ENCODE measurements at places on chromosomes 6 and 20.

DNA sequence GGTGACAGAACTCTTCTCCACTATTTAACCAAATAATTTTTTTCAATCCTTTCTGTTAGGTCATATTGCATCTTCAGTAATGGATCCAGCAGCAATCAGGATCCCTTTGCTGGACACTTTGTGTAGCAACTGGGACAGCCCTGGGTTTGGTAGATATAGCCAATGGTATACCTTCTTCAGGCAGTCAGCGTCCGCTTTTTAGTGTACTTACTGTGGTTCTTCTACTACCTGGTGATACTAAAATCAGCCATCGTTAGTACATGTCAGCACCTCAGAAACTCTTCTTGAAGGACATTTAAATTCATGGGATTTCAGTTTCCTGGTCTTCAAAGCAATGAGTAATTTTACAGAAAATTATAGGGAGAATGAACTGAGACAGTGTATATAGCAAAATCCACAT, 93.5 kb downstream of the ADGRG6 start:
- DNase-seq, result no peak

- DNase-seq, result peak; percentile 52
Observed at GRCh38 chr6:124869416-124869815, 92.8 kb upstream of the RNF217 start.

GRCh38 chr6:53264915-53265607, 83.7 kb downstream of the ELOVL5 start:
- no peak for DNase-seq

DNA sequence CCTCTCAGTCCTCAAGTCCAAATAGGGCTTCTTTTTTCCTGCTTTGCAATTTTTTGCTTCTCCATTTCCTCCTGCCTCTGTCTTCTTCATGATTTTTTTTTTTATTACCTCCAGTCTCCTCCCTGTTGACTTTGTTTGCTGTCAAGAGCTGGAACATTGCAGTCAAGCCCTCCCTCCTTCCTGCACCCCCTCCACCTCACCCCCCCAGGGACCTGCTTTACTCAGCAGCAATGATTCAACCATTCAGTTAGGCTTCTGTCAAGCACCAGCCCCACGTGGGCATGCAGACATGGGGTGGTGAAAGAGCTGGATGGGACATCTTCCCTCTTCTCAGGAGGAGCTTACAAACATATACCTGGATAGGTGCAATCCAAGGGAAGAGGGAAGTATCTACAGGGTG, 142.4 kb downstream of the LRFN2 start:
- DNase-seq, result no peak

GRCh38 chr20:41072915-41073314, 44.3 kb downstream of the TOP1 start:
- DNase-seq, result no peak

DNA sequence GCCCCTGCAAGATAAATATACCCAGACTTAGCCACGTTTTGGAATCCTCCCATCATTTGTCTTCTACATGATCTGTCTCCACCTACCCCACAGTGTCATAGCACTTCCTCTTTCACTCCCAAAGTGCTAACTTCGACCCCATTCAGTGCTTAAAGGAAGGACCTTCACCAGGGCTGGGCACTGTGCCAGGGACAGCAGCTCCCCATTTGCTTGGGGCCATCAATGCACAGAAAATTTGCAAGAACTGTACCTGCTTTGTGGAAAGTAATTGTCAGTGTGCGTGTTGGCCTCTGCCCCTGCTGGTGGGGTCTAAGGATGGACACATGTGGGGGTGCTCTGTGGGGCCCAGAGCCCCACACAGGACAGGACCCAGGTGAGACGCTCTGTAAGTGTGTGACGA, 5.2 kb upstream of the BPIFA2 start:
- no peak for DNase-seq
